Mucosa of descending colon (tissue), 3 donors: ENCODE measurements at places on chromosomes 2 and 18. TPM values are rescaled to one million over a fixed set of nuclear protein-coding genes. Genes with fewer than 3 reads are reported as not detected.

GRCh38 chr2:188975497-188976102 is 1.4 kb downstream of the COL3A1 start:
- DNase-seq = no peak

DNA sequence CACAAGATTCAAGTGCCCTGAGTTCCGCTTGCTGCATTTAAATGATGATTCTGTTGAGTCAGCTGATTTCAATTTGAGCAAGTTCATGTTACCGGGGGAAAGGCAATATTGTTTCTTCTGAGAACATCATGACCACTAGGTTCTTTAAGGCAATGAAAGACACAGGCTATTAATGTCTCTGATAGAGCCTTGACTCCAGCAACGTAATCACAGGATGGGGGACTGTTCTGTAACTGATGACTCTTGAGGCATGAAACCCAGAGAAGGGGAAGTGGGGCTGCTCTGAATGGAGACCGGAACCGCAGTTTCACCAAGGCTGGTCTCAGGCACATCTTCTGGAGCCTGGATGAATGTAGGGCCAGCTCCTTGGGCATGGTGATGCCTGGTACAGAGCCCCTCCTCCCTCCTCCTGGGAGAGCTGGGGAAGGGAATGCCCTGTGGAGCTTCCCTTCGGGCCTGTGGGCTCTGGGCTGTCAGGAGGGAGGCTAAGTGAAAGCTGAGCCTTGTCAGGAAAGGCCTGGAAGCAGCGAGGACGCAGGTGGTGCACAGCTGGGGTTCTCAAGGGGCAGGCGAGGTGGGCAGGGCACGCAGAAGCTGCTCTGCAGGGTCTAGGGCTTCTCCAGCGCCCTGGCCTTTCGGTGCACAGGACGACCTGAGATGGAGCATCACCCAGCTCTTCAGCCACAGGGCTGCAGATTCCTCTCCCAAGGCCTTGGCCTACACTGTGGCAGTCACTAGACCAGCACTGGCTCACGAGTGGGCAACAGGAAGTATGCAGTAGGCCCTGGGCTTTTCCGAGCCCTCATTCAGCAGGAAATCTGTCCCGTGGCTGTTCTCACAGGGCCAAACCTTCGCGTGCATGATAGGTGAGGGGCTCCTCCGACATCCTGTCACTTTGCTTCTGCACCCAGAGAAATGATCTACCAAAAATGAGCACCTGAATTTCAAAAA is 36.6 kb upstream of the PRLH start:
- no peak for DNase-seq

DGUOK gene
- 61.3 TPM for total RNA-seq

GRCh38 chr2:173264603-173265366 is 89.9 kb upstream of the CDCA7 start:
- no peak for DNase-seq

DNA sequence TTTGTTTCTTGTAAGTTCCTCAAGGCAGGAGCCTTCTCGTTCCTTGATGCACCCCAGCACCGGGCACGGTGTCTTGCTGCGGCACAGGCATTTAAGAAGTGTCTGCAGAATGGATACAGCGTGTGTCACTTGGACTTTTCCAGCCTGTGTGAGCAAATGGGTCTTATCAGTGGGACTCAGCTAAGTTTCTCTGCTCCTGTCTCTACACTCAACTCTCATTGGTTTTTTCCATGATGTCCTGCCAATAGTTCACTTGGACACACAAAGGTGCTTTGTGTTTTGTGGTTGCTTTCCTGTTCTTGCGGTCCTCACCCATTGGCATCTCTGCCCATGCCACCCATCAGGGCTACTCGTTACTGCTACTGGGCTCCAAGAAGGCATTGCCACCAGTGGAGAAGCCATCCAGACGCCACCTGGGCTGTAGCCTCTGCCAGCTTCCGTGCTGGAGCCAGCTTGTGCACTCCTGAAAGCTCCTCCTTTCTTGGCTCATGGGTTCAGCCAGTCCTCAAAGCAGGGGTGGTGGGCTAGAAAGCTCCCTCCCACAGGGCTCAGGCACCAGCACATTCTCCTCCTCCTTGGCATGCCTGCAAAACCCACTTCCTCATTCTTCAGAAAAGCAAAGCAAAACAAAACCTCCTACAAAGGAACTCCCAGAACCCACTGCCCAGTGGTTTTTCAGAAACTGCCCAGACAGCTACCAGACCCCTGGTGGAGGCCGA is 41.4 kb downstream of the IL1R2 start:
- DNase-seq = peak; percentile 55

DNA sequence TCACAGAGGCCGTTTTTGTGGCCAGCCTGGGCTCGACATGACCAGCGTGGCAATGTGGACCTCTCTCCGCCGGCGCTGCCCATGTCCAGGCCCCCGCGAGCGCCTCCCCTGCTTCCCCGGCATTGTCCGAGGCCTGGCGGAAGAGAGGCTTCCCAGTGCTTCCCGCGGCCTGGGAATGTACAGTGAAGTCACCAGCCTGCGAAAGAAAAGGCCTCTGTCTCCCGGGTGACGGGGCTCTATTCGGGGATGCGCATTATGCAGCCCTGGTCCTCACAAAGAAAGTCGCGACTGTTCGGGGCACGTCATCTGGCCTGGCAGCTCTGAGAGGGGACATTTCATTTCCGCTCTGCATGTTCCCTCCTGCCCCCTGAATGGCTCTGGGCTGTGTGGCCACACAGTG is 109.2 kb upstream of the AGAP1 start:
- no peak for DNase-seq

GRCh38 chr18:35938562-35938961 is 33.9 kb upstream of the RMP24 start:
- no peak for DNase-seq
